ENCODE measurements at places on chromosomes 3 and 15. TPM values are rescaled to one million over a fixed set of nuclear protein-coding genes. Genes with fewer than 3 reads are reported as not detected.

DNA sequence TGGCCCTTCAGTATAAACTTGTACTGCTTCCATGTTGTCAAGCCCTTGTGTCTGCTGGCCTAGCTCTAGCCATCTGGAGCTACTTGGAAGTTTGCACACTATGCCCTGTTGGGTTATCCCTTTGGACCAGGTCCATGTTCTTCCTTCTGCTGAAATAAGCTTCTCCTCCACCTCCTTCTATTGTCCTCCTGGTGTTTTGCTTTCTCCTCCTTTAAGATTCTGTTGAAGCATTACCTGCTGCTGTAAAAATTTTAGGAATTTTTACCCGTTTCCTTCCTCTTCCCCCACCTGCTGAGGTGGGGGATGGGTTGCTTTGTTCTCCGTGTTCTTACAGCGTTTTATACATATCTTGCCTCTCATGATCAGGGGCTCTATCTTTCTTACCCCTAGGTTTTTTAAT, 51.7 kb downstream of the SH3GL3 start:
- peak; percentile 28 for DNase-seq

DNA sequence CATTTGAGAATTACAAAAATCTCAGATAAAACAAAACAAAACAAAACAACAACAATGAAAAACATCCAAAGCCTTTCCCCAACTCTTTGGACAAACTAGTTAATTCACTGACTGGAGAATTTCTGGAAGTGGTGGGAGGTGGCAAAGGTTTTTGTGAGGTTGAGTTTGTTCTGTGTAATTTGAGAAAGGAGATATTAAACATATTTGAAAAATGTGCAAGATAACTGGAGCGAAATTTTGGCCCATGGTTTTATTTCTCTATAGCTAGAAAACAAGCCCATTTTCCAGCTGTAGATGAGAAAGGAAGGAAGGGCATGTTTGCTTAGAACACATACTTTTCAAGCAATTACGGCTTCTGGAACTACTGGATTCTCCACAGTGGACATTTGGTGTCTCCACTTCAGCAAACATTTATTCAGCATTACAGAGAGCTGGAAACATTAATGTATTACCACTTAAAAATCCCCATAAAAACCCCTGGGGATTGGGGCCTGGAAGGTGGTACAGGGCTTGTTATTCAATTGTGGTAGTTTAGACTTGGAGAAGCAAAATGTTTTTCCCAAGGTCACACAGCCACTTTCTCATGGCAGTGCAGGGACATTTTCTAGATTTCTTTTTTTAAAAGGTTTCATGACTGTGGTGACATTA, 135.8 kb downstream of the THSD4 start:
- no peak for DNase-seq

TTLL13 gene
- 0.54 TPM for total RNA-seq

CELSR3 gene
- total RNA-seq: 2.0 TPM

- DNase-seq: no peak
Measured at GRCh38 chr3:80010021-80010571, 242.3 kb upstream of the ROBO1 start.

CCDC54 gene
- not detected for total RNA-seq

IQCH gene
- total RNA-seq: 7.7 TPM

DNA sequence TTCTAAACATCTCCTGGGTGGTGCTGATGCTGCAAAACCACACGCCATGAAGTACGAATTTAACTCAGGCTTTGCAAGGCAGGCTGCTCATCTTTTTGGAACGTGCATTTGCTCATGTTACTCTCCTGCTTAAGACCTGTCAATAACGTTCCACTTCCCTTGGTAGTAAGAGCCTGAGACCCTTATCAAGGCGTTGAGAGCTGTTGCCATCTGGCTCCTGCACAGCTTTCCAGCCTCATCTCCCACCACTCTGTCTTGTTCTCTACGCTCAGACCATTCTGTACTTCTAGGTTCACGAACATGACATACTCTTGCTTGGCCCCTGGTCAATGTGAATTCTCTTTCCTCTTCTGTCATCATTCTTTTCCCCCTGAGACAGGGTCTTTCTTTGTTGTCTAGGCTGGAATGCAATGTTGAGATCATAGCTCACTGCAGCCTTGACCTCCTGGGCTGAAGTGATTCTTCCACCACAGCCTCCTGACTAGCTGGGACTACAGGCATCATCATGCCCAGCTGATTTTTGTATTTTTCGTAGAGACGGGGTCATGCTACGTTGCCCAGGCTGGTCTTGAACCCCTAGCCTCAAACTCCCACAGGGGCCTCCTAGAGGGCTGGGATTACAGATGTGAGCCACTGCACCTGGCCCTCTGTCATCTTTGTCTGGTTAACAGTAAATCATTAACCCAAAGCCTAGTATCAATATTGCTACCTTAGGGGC, 202.8 kb downstream of the CADPS start:
- DNase-seq: no peak

MLF1 gene
- 16.9 TPM for total RNA-seq

GRCh38 chr3:14177580-14178246, 688 bp downstream of the XPC start:
- no peak for DNase-seq

DNA sequence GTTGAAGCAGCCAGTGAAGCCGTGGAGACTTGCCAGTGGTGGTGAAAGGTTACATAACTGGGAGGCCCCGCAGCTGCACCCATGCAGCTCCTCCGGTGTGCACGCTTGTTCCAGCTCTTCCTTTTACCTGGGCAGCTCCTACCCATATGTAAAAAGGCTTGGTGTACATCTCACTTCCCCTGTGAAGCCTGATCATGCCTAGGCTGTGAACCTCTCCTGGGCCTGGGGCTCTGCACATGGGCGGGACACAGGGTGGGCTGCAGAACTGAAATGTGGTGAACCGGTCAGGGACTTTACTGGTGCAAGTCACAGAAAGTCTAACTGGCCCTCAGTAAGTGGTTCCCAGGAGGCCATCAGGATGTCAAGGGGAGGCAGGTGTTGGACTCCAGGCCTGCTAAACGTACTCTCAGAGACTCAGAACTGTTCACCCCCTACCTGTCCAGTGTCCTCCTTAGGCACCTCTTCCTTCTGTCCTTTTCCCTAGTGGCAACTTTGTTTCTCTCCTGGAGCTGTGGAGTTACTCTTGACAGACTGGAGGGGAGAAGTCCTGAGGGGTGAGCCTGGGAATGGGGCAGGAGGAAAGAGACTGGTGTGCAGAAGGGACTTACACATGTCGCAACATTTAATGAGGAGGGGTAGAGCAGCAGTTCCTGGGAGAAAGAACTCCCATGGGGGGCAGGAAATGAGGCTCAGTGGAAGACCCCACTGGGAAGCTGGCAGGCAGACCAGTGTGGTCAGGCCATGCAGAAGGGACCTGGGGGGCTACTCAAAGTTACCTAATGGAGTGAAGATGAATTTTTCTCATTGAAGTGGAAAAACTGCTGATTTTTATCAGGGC, 148.1 kb downstream of the EEFSEC start:
- no peak for DNase-seq

Measured in kidney (tissue), 22 donors.